GOT3 (cell line): ENCODE measurements at places on chromosomes 6 and 20.
A peak's percentile ranks its signal among the peaks of the same experiment; 100 is the strongest.

DNA sequence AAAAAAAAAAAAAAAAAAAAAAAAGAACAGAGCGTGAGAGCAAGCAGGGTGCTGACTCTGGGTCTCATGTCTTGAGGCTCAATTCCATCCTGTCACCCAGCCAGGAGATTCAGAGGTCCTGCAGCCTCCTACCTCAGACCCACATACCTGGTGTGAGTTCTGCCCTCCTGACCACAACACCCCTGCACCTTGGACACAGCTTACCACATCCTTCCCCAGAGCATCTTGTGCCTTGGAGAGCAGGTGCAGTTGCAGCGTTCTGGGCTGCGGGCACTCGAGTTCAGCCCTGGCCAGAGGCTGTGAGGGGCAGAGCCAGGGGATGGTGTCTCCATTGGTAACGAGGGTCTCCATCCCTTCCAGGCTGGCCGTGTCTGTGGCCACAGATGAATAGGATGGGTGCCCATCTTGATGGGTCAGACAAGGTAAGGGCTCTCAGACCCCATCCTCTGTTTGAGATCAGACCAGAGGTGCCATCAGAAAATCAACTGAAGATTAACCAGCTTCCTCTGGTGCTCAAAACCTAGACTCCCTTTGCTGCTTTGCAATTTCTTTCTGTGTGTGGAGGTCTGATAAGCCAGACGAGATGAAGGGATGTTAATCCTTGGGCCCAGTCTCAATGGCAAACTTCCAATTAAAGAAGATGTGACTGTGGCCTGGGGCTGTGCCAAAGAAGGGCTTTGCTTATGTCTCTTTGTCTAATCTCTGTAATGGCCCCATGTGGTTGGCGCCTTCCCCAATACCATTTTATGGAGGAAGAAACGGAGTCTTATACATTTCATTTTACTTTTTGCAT is 14.7 kb upstream of the ZNF831 start:
- no peak for DNase-seq

DNA sequence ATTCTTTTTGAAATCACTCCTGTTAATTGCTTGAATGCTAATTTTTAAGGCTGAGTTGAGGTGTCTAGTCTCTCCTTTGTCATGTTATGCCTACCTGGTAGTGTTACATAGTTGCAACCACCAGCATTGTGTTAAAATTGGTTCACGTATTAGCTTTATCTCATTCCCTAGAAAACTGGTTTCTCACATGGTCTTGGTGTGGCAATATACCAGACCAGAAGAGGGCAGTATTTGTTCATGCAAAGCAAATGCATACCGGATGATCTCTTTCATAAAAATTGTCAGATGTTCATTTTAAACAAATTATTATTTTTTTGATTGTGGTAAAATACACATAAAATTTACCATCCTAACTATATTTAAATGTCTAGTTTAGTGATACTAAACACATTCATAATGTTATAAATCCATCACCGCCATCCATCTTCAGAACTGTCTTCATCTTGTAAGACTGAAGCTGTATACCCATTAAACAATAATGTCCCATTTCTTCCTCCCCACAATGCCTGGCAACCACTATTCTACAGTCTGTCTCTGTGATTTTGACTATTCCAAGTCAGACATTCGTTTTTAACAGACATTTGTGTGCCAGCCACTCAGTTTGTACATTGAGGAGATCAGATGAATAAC is 92.8 kb downstream of the ATRN start:
- no peak for DNase-seq

DNA sequence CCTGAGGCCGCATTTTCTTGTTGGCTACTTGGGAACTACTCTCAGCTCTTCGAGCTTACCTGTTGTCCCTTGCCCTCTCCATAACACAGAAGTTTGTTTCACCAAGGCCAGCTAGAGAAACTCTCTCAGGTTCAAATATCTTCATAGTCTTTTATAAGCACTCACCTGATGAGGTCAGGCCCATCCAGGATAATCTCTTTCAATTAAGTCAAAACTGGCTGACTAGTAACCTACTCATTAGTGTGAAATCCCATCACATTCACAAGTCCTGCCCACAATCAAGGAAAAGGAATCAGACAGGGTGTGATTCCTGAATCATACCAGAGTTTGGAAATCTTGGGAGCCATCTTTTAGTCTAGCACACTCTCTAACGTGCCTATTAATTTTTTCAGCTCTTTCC is 195.2 kb upstream of the HS3ST5 start:
- DNase-seq, result no peak

- no peak for DNase-seq
These were observed 5.5 kb upstream of the C20orf202 start for GRCh38 chr20:1197801-1198200.

GRCh38 chr6:43926634-43927531 is 156.9 kb downstream of the VEGFA start:
- peak; percentile 21 for DNase-seq

DNA sequence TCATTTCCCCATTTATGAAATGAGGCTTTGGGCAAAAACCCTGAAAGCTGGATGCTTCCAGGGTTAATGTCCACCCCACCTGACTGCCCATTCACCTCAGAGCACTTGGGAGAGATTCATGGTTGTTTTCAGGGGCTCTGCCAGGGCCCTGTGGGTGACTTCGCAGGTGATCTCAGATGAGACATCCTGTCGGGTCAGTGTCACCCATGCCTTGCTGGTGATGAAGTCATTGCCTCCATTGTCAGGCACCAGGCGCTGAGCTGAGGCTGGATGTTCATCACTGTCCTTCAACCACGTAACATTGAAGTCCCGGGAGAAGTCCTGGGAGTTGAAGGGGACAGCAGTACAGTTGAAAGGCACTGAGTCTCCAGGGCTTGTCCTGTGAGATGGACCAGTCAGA is 115.6 kb upstream of the SIRPA start:
- no peak for DNase-seq

GRCh38 chr20:22745194-22745500 is 160.8 kb upstream of the FOXA2 start:
- DNase-seq, result no peak
